ENCODE measurements at places on chromosomes 5 and 9.
A peak's percentile ranks its signal among the peaks of the same experiment; 100 is the strongest.

DNA sequence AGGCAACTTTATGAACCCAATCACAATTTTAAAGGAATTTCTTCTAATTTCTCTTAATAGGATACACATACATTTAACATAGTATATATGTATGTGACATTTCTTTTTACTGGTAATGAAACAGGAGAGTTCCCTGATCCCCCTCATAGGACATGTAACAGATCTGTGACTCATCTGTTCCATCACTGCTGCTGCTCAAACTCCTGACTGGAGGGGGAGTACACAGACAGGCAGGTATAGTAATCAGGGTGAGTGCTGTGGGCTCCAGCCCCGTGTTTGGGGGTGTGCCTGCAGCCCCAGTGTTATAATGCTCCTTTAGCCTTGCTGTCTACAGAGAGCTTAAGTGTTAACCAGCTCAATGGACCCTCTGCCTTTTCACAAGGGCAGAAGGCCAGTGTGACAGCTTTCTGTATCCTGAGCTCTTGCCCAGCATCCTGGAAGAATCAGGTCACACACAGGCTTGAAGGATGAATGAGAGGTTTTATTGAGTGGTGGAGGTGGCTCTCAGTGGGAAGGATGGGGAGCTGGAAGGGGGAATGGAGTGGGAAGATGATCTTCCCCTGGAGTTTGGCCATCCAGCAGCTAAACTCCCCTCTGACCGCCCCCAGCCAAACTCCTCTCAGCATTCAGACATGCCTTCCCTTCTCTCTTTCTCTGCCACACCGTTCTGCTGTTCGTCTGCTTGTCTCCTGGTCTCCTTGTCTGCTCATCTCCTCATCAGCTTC lies 161.3 kb downstream of the ZNF608 start:
- no peak for DNase-seq

GRCh38 chr9:37035648-37036370 lies 1.7 kb upstream of the PAX5 start:
- no peak for DNase-seq

- no peak for DNase-seq
Observed at GRCh38 chr5:154654486-154655371, 100.4 kb upstream of the LARP1 start.

DNA sequence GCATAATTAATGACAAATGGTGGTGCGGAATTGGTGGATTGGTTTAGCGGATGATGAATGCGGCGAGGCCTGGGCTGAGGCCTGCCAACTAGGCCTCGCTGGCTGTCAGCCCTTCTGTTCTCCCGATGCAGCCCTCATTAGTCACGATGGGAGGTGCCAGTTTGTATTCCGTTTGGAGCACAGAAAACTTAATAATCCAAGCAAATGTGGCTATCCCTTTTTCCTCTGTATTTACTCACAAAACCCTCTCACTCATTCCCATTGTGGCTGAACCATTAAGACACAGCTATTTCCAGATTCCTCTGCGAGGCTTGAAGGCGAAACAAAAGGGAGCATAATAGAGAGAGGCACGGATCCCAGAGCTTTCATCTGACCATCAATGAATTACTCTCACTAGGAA lies 114.3 kb downstream of the MVB12B start:
- DNase-seq: no peak

DNA sequence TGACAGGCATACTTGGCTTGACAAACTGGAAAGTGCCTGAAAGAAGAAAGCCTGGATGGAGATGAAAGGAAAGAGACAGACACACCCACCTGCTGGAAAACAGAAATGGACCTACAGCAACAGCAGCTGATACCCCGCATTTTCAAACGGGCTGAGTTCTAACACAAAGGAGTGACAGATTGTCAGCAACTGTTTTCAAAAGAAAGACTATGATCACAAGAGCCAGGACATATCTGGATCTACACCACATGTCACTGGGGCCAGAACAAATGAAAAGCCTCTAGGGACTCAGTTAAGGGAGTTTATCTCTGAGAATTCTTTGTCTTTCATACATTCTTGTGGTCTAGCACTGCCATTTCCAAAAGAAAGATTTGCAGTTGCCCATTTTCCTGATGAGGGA lies 24.1 kb upstream of the FST start:
- DNase-seq: no peak

GRCh38 chr9:104758974-104759373 lies 5.0 kb upstream of the NIPSNAP3B start:
- no peak for DNase-seq

DNA sequence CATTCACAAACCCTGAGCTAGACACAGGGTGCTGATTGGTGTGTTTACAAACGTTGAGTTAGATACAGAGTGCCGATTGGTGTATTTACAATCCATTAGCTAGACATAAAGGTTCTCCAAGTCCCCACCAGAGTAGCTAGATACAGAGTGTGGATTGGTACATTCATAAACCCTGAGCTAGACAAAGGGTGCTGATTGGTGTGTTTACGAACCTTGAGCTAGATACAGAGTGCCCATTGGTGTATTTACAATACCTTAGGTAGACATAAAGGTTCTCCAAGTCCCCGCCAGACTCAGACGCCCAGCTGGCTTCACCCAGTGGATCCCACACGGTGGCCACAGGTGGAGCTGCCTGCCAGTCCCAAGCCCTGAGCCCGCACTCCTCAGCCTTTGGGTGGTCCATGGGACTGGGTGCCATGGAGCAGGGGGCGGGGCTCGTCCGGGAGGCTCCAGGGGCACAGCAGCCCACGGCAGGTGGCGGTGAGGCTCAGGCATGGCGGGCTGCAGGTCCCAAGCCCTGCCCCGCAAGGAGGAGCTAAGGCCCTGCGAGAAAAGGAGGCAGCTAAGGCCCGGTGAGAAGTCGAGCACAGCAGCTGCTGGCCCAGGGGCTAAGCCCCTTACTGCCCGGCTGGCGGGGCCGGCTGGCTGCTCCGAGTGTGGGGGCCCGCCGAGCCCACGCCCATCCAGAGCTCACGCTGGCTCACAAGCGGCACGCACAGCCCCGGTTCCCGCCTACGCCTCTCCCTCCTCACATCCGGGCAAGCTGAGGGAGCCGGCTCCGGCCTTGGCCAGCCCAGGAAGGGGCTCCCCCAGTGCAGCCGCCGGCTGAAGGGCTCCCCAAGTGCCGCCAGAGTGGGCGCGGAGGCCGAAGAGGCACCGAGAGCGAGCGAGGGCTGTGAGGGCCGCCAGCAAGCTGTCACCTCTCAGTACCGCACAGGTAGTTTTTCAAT lies 1039.2 kb upstream of the CDH9 start:
- no peak for DNase-seq

DNA sequence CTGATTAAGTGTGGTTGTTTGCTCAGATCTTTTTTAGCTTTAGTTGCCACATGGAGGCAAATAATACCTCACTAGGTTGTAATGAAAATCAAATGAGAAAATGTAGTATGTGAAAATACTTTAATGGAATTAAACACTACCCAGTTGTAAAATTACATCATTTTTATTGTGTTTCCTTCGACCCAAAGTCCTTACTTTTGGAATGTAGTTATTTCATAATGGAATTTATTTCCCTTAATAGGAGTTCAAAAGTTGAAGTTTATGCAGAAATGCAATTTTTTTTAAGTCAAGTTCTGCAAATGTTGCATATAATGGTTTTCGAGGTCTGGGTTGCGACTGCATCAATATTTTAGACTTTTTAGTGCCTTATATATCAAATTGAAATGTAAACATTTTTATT lies 31.0 kb downstream of the TNPO1 start:
- no peak for DNase-seq

DNA sequence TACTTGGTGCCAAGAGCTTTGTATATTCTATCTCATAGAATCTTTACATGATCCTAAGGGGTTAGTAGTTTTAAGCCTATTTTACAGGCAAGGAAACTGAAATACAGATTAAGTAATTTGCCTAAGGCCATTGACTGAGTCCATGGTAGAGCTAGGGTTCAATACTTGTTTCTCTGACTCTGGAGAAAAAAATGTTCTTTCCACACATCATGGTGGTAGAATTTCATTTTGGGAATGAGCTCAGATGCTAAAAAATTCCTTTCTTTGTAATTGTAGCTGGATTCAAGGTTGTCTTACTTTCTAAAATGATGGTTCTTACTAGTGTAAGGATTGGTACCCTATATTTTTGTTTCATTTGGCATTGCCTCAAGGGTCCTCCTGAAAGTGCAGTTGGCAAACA lies 86.0 kb downstream of the ANKRD55 start:
- no peak for DNase-seq

GRCh38 chr5:179055841-179056240 lies 4.3 kb upstream of the ZNF354C start:
- no peak for DNase-seq

GRCh38 chr9:38352530-38353328 lies 39.8 kb upstream of the ALDH1B1 start:
- DNase-seq: no peak

DNA sequence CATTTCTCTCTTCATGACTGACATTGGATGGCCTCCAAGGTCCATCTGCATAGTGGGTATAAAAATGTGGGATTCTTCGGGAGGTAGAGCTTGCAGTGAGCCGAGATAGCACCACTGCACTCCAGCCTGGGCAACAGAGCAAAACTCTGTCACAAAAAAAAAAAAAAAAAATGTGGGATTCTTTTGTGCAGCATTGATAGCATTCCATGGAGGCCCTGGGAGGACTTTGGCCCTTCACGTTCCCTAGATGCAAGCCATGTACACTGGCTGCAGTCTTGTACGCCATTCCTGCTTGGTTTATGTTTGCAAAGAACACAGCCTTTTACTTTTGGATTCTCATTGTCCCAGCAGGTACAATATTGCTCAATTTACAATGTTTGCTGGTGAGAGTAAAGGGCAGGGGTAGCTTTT lies 157.8 kb downstream of the SLCO4C1 start:
- DNase-seq: no peak

DNA sequence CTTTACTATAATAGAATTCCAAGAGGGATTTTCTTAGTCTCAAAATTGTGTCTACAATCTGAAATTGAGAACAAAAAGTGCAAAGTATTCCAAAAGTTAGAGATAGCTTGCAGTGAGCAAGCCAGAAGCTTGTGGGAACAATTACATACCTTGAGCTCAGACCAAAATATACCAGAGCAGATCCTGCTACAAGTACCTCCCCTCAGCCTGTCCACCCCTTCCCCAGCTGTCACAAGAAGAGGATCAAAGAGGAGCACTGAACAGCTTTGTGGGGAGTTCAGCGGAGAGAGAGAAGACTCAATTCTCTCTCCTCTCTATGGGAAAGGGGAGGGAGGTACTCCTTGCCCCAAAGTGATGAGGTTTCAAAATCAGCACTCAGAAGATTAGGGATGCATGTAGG lies 869.2 kb upstream of the DMAC1 start:
- DNase-seq: no peak

- DNase-seq: no peak
Observed at GRCh38 chr5:55599148-55600050, 64.6 kb upstream of the PLPP1 start.

DNA sequence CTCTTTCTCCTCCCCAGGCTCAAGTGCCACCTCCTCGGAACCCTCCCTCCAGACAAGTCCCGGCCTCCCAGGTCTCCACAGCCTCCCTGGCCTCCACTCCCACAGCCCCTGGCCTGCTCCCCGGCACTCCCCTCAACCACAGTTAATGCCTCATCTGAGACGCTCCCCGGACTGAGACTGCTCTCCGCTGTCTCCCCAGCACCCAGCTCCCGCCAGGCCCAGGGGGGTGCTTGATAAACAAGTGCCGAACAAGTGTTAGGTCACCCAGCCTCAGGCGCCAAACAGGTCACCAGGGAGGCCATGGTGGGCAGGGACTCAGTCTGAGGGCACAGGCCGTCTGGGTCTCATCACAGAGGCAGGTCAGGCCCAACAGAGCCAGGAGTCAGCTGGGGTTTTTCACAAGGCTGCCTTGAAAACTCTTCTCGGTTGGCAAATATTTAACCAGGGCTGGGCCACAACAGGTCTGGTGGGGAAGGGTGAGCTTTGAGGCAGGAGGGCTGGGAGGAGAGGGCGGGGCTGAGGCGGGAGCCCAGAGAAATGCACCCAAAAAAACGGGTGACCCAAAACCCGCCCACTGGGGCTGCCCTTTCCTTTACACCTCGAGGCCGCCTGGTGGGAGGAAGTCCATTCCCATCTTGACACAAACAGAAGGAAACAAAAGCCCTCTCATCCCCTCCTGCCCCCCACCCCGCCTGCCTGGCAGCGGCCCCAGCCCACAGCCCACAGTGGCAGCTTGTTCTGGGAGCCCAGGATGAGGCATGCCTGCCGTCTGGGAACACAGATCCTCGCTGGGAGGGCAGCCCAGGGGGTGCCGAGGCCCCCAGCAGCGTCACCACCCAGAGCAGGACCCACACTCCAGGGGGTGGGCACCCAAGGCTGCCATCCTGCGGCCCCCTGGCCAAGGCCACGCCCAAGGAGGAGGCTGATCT lies 66.6 kb upstream of the STXBP1 start:
- no peak for DNase-seq

DNA sequence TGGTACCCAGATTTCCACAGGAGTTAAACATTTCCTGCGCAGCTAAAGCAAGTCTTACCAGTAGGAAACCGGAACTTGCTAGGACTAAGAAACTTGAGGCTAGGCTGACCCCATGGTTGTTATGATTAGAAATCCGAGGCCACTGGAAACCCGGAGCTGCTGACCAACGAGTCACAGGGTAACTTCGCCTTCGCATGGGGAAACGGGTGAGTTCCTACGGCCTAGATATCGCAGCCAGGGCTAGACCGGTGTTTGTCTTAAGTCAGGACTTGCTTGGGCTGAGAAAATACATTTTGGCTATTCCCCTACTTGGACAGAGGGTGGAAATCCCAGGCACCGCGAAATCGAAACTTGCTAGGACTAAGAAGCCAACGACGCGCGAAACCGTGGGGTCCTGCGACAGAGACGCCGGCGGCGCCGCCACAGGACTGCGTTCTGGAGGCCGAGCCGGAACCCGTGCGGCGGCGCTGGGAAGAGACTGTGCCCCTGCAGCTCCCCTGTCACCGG lies 1.6 kb upstream of the ANXA2R start:
- DNase-seq: peak; percentile 67

GRCh38 chr5:140189977-140190871 lies 15.2 kb downstream of the CYSTM1 start:
- no peak for DNase-seq

GRCh38 chr9:126853667-126854066 lies 6.8 kb upstream of the ZBTB34 start:
- no peak for DNase-seq

DNA sequence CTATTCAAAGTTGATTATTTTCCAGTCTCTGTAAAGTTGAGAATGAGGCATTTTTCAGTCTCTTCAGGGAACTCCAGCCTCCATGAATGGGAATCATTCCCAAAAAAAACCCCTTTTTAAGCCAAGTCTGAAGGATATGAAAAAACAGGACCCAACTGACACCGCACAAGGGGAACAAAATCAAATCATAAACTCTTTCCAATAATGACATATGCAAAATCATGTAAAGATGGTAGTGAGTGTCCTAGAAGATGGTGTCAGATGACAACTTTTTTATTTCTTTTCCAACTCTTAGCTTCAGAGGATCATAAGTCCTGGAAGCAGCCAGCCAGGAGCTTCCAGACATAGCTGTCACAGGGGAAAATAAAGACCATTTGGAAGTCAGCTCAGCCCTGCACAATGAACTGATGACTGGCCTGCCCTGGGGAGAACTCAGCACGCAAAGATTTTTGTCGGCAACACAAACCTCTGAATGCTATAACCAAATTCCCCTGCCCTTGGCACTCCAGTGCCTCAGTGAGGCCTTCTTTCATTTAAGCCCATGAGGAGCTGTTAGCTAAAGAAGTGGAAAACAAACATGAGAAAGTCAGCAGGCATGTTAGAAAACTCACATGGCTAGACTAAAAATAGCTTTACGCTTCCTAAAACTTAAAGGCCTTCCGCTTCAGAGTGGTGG lies 85.4 kb downstream of the SLC1A3 start:
- no peak for DNase-seq

Data from effector CD4-positive, alpha-beta T cell (primary cell).